ENCODE measurements at places on chromosomes 6 and 20. TPM values are rescaled to one million over a fixed set of nuclear protein-coding genes. Genes with fewer than 3 reads are reported as not detected.

GRCh38 chr6:45681860-45682511 is 304.3 kb upstream of the SUPT3H start:
- H3K36me3 ChIP-seq: no peaks in the 10 kb centered on the region
- H3K4me3 ChIP-seq: no peak overlapping the region
- no peak overlapping the region for H3K27ac ChIP-seq
- no peaks in the 10 kb centered on the region for H3K27me3 ChIP-seq
- DNase-seq: peak; percentile 37
- H3K4me1 ChIP-seq: no peaks in the 10 kb centered on the region

Gene OR2H2
- not detected for total RNA-seq

- no peaks in the 10 kb centered on the region for H3K4me1 ChIP-seq
- no peaks in the 10 kb centered on the region for H3K27me3 ChIP-seq
- no peak overlapping the region for H3K27ac ChIP-seq
- no peak for DNase-seq
Observed at GRCh38 chr6:9532621-9533557, 882.0 kb downstream of the TFAP2A start.

GRCh38 chr6:145209272-145209671 is 526.0 kb downstream of the EPM2A start:
- H3K4me1 ChIP-seq: no peaks in the 10 kb centered on the region
- H3K27me3 ChIP-seq: no peaks in the 10 kb centered on the region
- H3K4me3 ChIP-seq: no peak overlapping the region

Gene FGD2
- 13.9 TPM for total RNA-seq

DNA sequence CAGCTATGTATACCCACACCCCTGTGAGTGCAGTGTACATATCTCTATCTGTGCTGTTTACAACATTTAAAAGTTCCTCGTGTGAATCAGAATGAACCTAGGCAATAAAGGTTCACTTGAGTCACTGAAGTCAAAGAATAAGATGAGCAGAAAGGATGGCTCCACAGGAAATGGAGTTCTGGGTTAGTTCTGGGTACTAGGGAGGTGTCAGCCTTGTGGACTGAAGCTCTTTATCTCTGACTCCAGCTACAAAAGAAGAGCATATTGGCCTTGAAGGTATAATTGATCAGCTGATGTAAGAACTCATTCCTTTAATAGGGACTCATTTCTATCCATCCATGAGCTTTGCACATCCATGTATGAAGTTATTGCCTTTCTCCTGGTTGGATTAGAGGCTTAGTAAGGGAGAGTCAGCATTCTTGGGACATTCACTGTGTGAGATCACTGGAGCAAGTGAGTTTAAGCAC is 73.9 kb upstream of the BACH2 start:
- no peaks in the 10 kb centered on the region for H3K36me3 ChIP-seq
- peaks cover 8% of the 10 kb centered on the region for H3K4me1 ChIP-seq
- no peak overlapping the region for H3K4me3 ChIP-seq
- no peaks in the 10 kb centered on the region for H3K27me3 ChIP-seq
- DNase-seq: no peak

DNA sequence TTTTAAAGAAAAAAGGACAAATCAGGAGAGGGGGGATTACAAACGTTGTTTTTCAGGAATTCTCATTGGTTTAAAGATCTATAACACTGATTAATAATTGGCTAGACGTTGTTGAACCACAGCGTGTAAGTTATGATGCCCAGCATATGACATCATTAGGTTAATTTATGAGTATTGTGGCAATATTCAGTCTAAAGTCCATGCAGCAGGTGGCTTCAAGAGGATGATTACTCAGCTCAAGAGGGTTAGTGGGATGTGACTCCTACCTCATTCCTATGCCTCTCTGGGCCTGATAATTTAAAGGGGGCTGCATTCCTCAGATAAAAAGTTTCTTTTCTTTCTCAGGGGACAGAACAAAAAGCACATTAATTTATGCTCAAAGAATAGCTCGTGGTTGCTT is 1309.0 kb downstream of the EPHA7 start:
- no peaks in the 10 kb centered on the region for H3K4me1 ChIP-seq
- no peaks in the 10 kb centered on the region for H3K36me3 ChIP-seq
- H3K4me3 ChIP-seq: no peak overlapping the region

Gene CASS4
- 0.71 TPM for total RNA-seq

GRCh38 chr6:2209226-2209809 is 36.1 kb downstream of the GMDS start:
- H3K4me3 ChIP-seq: no peak overlapping the region
- DNase-seq: no peak

DNA sequence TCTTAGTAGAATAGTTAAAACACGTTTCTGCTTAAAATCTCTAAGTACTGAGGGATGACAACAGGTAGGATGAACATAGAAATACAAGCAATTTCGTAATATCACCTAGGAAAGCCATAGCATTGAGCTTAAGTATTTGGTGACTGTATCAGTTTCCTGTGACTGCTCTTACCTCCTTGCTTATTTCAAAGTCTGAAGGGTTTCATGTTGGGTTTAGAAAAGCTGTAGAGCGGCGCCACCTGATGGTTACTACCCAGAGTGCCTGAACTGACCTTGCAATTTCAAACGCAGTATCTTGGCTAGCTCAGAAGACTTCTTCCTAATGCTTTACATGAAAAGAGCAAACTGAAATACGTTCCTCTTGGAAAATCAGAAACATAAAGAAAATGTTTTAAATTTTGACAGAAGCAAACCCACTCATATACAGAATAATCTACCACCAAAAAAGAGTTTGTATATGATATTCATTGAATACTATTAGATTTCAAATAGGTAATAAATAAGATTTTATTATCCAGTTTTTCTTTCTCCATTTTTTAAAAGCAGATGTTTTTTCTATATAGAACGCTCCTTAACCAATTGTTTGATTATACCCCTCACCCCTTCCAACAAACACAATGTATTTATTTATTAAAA is 82.3 kb upstream of the RIPOR2 start:
- H3K36me3 ChIP-seq: no peaks in the 10 kb centered on the region
- no peaks in the 10 kb centered on the region for H3K4me1 ChIP-seq
- H3K4me3 ChIP-seq: no peak overlapping the region
- no peak for DNase-seq
- no peak overlapping the region for H3K27ac ChIP-seq
- no peaks in the 10 kb centered on the region for H3K27me3 ChIP-seq

DNA sequence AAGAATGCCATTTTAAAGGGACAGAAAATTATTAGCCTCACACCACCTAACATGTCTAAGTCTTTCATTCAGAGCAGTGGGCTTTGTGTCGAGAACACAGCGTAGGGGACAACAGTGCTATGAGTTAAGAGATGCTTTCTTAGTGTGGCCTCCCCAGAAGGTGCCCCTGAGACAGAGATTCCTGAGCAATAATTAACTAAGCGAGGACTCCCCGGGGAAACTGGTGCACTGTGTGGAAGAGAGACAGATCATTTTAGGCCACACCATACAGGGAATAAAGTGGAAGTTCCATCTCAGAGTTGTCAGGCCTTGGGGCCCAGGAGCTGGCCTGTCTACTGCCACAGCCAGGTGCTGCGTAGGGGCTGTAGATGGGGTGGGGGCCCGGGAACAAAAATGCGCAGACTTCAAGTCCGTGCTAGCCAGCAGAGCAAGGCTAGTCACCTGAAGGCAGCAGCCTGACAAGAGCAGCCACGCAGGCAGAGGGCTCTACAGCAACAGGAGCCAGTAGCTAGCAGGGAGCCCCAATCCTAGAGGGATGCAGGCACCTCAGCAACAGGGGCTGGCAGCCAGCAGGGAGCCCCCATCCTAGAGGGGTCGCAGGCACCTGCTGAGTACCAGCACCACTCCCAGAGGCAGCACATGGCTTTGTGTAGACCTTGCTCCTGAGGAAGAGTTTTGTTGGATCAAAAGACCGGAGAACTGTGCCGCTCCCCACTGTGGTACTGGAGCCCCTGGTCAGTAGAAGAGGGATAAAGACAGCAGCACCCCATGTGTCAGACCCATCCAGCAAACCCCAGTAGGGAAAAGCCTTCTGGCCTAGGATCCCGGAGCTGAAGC is 63.0 kb upstream of the NXT1 start:
- no peaks in the 10 kb centered on the region for H3K4me1 ChIP-seq
- H3K4me3 ChIP-seq: no peak overlapping the region
- no peaks in the 10 kb centered on the region for H3K27me3 ChIP-seq
- no peaks in the 10 kb centered on the region for H3K36me3 ChIP-seq
- no peak overlapping the region for H3K27ac ChIP-seq

DNA sequence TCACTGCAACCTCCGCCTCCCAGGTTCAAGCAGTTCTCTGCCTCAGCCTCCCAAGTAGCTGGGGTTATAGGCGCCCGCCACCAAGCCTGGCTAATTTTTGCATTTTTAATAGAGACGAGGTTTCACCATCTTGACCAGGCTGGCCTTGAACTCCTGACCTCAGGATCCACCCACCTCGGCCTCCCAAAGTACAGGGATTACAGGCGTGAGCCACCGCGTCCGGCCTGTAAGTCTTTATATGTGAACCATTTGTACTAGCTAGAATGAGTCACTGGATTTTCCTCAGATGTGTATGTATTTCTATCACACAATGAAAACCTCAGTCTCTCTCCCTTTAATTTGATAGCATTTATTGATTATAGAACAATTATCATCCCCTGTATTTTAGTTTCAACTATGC is 34.0 kb downstream of the ITCH start:
- H3K27me3 ChIP-seq: no peaks in the 10 kb centered on the region
- DNase-seq: no peak
- H3K4me1 ChIP-seq: peaks cover 15% of the 10 kb centered on the region
- H3K27ac ChIP-seq: no peak overlapping the region
- no peak overlapping the region for H3K4me3 ChIP-seq

DNA sequence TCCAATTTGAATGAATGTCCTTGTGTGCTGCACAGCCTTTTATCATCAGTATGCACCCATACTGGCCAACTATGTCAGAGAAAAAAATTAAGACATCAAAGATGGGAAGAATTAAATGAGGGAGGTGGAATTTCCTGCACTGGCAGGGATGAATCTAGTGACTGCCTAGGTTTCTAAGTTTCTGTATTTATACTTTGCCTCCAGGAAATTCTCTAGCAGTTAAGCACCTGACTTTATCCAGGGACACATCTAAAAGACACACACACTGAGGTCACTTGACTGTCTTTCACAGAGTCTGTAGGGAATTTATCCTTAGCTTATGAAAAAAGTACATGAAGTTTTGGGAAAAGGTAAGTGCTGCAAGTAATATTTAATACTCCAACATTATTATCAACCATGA is 636.5 kb upstream of the PTCHD4 start:
- H3K27ac ChIP-seq: no peak overlapping the region
- no peak overlapping the region for H3K4me3 ChIP-seq
- no peak for DNase-seq
- no peaks in the 10 kb centered on the region for H3K4me1 ChIP-seq
- H3K27me3 ChIP-seq: no peaks in the 10 kb centered on the region

DNA sequence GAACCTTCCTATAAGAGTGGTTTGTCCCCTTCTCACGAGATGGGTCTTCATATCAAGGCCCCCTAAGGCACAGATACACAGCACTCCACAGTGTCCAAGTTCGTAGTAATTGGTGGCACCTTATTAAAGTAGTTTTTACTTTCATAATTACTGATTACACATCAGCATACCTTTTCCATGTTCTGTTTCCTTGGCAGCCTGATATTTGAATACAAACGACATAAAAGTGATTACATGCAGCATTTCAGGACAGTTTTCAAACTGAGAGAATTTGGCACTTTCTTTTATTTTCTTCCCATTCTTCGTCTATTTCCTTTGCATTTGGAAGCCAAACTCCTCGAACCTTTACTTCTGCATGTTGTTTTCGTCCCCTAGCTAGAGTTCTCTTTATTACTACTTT is 139.7 kb downstream of the MTHFD1L start:
- no peak overlapping the region for H3K4me3 ChIP-seq
- no peaks in the 10 kb centered on the region for H3K36me3 ChIP-seq
- peak overlapping the region; percentile 6 for H3K27ac ChIP-seq
- DNase-seq: no peak

Gene PACRG
- total RNA-seq: 11.8 TPM

- DNase-seq: no peak
- no peak overlapping the region for H3K4me3 ChIP-seq
- no peaks in the 10 kb centered on the region for H3K36me3 ChIP-seq
- no peaks in the 10 kb centered on the region for H3K27me3 ChIP-seq
- H3K4me1 ChIP-seq: no peaks in the 10 kb centered on the region
Observed at GRCh38 chr20:19073584-19074218, 138.7 kb upstream of the SLC24A3 start.

- peak; percentile 6 for DNase-seq
- no peaks in the 10 kb centered on the region for H3K36me3 ChIP-seq
- H3K4me1 ChIP-seq: peaks cover 20% of the 10 kb centered on the region
Observed at GRCh38 chr6:70957284-70957617, 391 bp upstream of the B3GAT2 start.

- no peak for DNase-seq
- H3K36me3 ChIP-seq: no peaks in the 10 kb centered on the region
- no peaks in the 10 kb centered on the region for H3K4me1 ChIP-seq
- H3K27ac ChIP-seq: no peak overlapping the region
Observed at GRCh38 chr20:62780696-62781095, 15.6 kb upstream of the MRGBP start.

Gene TMEM244
- total RNA-seq: not detected

Gene SPATA25
- total RNA-seq: 1.1 TPM

Gene TRDN
- total RNA-seq: 327 TPM

- no peaks in the 10 kb centered on the region for H3K27me3 ChIP-seq
- DNase-seq: no peak
- H3K4me1 ChIP-seq: no peaks in the 10 kb centered on the region
- H3K27ac ChIP-seq: no peak overlapping the region
Observed at GRCh38 chr6:124479991-124480430, 482.2 kb upstream of the RNF217 start.

GRCh38 chr6:62612471-62612870 is 326.4 kb upstream of the KHDRBS2 start:
- H3K27ac ChIP-seq: no peak overlapping the region
- H3K4me1 ChIP-seq: no peaks in the 10 kb centered on the region
- no peaks in the 10 kb centered on the region for H3K36me3 ChIP-seq
- no peaks in the 10 kb centered on the region for H3K27me3 ChIP-seq
- no peak overlapping the region for H3K4me3 ChIP-seq

Gene BHLHE23
- total RNA-seq: not detected

DNA sequence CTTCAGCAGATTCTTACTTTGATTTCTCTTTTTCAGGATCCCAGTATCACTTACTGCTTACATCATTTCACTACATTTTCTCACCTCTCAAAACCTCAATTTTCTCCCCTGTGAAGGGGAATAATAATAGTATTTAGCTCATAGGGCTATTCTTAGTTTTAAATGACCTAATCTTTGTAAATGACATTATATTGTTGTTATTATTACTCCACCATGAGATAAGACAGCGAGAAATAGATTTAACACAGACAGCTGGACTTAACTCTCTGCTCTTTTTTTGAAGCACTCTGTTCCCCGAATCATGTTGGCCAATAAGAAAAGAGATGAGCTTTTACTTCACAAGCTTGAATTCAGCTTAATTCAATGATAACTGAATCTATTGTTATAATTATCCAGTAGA is 108.5 kb upstream of the QKI start:
- H3K27ac ChIP-seq: no peak overlapping the region
- H3K4me3 ChIP-seq: no peak overlapping the region
- DNase-seq: no peak
- H3K27me3 ChIP-seq: no peaks in the 10 kb centered on the region
- H3K36me3 ChIP-seq: no peaks in the 10 kb centered on the region

- peak overlapping the region; percentile 77 for H3K4me3 ChIP-seq
- H3K27ac ChIP-seq: no peak overlapping the region
- no peak for DNase-seq
- H3K4me1 ChIP-seq: peaks cover 19% of the 10 kb centered on the region
- H3K36me3 ChIP-seq: no peaks in the 10 kb centered on the region
Observed at GRCh38 chr6:45420909-45421708, 43.4 kb upstream of the SUPT3H start.
